ENCODE measurements at places on chromosomes 3 and 15. TPM values are rescaled to one million over a fixed set of nuclear protein-coding genes. Genes with fewer than 3 reads are reported as not detected.

The CFAP161 gene
- total RNA-seq = 0.54 TPM

- DNase-seq = no peak
These were observed 108.5 kb upstream of the EPHA6 start for GRCh38 chr3:96705895-96706294.

The P2RY12 gene
- total RNA-seq = 3.4 TPM

DNA sequence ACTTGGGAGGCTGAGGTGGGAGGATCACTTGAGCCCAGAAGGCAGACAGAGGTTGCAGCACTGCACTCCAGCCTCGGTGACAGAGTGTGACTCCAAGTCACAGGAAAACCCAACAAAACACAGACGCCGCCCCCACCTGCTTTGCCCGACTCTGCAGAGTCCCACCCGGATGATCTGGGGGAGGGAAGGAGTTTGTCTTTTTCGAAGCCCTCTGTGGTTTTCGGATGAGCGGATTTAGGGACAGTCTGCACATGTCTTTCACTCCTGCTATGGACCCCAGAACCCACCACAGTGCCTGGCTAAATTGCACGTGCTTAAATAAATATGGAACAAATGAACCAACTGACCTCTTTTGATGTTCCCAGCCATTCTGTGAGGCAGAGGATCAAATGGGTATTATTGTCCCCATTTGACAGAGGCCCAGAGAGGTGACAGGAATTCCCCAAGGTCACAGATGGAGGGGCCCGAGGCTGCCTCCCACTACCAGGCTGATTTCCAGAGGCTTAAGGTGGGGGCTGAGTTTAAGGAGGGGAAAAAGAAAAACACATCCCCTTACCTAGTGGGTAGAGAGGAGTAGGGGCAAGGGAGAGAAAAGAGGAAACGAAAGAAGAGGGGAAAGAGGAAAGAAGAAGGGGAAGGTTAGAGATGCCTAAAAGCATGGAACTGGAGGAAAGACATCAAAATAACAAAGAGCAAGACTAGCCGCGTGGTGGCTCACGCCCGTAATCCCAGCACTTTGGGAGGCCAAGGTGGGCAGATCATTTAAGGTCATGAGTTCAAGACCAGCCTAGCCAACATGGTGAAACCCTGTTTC, 59.4 kb upstream of the TFRC start:
- DNase-seq = no peak

GRCh38 chr3:16079519-16079918, 95.0 kb upstream of the GALNT15 start:
- no peak for DNase-seq

- no peak for DNase-seq
These were observed 424.1 kb upstream of the RBMS3 start for GRCh38 chr3:28856796-28857195.

The KNG1 gene
- total RNA-seq = 0.12 TPM

GRCh38 chr15:35669432-35670045, 123.6 kb upstream of the DPH6 start:
- DNase-seq = no peak

- no peak for DNase-seq
These were observed 51.9 kb downstream of the BBX start for GRCh38 chr3:107574650-107575049.

The BFSP2 gene
- not detected for total RNA-seq

DNA sequence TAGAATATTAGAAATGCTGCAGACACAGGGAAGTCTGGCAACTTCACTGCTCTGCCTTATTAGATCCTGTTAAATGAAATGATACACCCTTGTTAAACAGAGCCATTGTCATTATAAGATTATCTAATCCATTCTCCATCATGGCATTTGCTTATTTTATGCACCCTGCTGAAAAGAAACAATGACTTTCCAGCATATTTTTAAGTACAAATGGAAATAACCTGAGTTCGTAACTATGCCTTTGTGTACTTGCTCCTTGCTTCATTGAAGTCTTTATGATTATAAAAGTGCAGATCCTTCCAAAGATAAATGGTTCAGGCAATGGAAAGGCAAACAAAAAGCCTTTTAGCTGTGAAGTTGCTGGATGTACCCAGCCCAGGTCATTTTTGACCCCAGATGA, 195.7 kb downstream of the AGBL1 start:
- DNase-seq = no peak

The SLC28A2 gene
- 2.6 TPM for total RNA-seq
